ENCODE measurements at places on chromosomes 3 and 15.

- no peak for DNase-seq
Measured at GRCh38 chr3:157059181-157059580, 100.8 kb downstream of the CCNL1 start.

DNA sequence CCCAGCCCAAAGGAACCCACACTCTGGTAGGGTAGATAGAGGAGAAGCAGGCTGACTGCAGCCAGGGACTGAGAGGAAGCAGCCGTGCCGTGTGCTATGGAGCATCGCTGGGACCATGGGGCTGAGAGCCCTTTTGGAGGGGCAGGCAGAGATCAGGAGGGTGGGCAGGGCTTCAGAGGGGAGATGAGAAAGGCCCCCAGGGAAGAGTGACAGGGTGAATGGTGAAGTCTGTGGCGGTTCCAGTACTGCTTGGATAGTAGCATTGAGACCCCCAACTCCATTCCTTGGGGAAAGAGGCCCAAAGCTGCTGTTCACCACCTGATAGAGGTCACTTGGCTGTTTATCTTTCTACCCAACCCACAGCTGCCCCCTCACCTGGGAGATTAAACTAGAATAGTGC, 80.0 kb upstream of the MRPS22 start:
- no peak for DNase-seq

- no peak for DNase-seq
Measured at GRCh38 chr3:66413151-66413751, 87.6 kb downstream of the LRIG1 start.

GRCh38 chr3:196886144-196886543, 18.4 kb downstream of the SENP5 start:
- DNase-seq, result no peak

GRCh38 chr15:48103647-48104046, 17.1 kb upstream of the SLC24A5 start:
- no peak for DNase-seq

DNA sequence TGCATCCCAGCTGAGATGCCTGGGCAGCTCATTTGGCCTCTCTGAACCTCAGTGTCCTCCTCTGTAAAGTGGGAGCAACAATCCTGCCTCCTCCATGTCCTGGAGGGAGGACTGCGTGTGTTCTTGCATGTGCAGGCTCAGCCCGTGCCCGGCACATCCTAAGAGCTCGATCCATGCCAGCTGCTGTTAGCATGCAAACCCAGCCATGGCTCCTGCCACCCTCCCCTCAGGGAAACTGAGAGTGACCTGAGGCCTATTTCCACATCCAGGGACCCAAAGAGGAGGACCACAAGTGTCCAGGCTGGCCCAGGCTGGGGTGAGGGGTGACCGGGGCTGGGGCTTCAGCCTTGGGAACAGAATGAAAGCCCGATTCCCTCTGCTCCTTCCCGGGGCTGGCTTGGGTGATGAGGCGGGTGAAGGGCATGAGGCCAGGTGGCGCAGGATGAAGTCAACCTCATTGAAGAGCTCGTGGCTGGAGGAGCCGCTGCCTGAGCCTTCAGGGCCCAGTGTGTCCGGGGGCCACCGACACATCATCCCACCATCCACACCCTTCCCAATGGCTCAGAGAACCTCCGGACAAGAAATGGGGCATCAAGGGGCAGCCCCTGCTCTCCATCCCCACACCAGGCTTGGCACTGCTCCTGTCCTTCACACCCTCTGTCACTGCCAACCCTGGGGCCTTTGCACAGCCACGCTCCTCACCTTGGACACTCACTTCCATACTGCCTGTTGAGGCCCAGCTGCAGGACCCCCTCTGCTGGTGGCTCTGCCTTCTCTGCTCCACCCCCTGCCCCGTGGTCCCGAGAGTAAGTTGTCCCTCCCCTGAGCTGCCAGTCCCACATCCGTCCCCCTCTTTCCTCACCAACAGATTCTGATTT, 42.5 kb downstream of the ADAMTS7 start:
- DNase-seq, result no peak

- DNase-seq, result no peak
Measured at GRCh38 chr15:80242802-80243201, 9.2 kb downstream of the CTXND1 start.

- DNase-seq, result peak; percentile 43
Measured at GRCh38 chr3:169659820-169660674, 3.5 kb downstream of the MECOM start.

- DNase-seq, result no peak
Measured at GRCh38 chr15:78879517-78880241, 7.0 kb downstream of the MORF4L1 start.

GRCh38 chr15:67232591-67232990, 21.9 kb downstream of the AAGAB start:
- no peak for DNase-seq

- DNase-seq, result no peak
Measured at GRCh38 chr3:179301645-179302044, 21.2 kb upstream of the ZNF639 start.

- DNase-seq, result no peak
Measured at GRCh38 chr3:56823984-56824703, 22.4 kb upstream of the ARHGEF3 start.

DNA sequence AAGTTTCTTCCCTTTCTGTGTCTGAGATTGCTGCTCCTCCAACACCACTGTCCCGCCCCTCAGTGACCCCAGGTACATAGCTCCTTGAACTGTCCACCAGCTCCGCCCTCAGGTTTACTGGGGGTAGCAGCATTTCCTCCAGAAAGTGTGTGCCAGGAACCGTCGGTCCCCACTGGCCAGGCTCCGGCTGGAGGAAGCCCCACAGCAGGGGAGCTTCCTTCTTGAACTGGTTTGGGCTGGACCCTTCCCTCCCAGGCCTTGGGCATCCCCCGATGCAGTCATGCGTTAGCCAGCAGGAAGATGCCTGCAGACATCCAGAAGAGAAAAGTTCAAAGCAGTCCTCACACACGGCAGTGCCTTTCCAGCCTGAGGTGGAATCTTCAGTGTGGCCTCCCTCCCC, 19.7 kb downstream of the PAK6 start:
- no peak for DNase-seq

DNA sequence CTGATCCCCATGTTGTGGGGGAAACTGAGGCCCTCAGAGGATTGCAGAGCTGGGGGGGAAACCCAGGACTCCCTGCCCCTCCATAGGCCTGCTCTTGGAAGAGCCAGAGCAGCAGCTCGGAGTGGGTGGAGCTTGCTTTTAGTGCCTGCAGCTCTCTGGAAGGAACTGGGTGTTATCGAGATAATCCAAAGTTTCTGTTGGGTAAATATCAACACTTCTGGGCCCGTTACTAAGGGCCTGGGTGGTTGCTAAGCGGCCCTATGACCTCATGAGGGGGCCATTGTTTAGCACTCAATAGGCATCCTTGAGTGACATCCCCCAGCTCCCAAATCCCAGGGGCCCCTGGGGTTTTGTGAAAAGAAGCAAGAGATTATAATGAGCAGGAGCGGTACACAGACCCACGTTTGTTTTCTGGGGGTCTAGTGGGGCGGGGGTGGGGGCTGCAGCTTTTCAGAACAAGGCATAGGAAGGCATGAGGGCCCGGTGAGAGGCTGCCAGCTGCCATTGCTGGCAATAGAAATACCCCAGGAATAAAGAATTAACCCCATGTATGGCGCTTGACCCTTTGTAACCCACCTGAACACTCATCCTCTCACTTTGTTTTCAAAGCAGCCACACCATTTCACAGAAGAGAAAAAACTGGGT, 48.3 kb upstream of the ATP2B2 start:
- DNase-seq, result no peak

DNA sequence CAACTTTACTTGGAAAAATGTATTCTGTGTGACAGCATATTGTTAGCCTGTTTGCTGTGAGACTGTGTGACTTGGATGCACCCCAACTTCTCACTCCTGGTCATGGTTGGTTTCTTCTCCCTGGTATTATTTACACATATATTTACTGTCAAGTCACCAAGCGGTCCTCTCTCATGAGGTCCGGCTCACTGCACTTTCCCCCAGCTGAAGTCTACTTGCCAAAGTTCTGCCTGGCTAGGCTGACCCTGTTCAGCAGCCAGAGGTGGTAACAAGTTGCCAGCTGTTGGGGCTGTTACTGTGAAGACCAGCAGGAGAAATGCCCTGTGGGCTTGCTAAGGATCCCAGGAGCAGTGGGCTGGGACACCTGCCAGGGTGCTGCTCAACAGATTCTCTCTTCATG, 337.5 kb downstream of the MFSD1 start:
- DNase-seq, result no peak

- no peak for DNase-seq
Measured at GRCh38 chr3:50637011-50637410, 20.1 kb downstream of the MAPKAPK3 start.

- DNase-seq, result no peak
Measured at GRCh38 chr15:57537072-57537471, 54.6 kb upstream of the MYZAP start.

GRCh38 chr3:24963762-24964625, 464.1 kb upstream of the RARB start:
- no peak for DNase-seq

DNA sequence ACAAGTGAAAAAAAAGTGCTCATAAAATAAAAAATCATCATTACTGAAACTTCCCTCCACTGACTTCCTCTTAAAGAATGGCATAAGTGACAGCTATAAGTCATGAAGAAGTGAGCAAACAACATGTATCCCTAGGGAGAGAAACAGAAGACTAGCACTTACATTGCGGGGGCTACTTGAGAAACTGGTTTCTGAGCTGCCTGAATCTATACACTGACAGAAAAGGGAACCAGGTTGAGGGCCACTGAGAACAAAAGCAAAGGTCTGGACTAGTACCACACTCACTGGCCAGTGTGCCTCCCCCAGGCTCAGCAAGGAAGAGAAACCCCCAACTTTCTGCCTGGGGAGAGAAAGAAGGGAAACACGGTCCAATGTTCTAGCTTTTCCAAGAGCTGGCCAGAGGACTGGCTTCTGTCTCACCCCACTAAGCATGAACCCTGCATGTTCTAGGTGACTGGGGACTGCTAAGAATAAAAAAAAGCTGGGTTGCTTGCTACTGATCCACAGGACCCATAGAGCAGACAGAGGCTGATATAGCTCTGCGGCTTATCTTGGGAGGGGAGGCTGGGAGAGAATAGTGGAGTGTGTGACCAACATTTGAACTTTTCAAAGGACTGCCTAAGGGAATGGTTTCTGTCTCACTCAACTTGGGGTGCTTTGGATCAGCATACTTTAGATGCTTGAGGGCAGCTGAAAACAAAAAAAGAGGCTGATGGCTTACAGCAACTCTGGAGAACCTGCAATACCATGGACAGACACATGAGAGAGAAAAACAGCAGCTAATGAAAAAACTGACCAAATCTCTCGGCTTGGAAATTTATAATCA, 8.1 kb downstream of the RAD18 start:
- no peak for DNase-seq

DNA sequence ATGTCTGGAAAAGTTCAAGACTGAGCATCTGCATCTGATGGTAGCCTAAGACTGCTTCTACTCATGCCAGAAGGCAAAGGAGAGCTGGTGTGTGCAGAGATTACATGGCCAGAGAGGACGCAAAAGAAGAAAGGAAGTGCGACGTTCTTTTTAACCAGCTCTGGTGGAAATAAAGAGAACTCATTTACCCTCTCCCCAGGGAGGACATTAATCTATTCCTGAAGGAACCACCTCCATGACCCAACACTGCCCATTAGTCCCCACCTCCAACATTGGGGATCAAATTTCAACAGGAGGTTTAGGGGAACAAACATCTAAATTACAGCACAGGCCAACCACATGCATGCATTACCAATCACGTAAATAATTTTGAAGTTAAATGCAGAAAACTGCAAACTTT, 1.5 kb upstream of the NCK1 start:
- DNase-seq, result no peak

DNA sequence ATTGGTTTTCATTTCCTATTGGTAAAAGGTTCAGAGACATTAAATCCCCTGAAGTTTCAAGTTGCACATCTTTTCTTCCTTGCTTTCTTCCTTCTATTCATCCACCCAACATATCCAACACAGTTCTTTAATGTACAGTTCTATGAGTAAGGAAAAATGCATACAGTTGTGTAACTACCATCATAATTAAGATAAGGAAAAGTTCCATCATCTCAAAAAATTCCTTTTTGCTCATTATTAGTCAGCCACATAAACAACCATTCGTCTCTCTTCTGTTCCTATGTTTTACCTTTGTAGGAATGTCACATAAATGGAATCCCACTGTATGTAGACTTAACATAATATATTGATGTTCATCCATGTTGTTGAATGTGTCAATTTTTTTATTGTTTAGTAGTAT, 211.1 kb upstream of the ADAMTS9 start:
- DNase-seq, result no peak

DNA sequence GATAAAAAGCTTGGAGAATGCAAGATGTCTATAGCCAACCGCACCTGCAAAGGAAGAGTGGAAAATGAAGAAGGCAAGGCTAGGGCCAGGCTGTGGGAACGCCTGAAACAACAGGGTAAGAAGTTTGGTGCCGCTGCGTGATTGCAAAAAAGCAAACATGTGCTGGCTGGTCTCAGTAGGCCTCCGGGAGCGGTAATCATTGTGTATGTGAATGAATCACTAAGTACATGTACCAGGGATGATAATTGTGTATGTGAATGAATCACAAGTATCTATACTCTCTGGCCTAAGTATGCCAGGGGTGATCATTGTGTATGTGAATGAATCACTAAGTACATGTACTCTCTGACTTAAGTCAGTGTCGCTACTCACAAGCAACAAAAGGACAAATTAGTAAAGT, 40.3 kb upstream of the PARL start:
- no peak for DNase-seq

DNA sequence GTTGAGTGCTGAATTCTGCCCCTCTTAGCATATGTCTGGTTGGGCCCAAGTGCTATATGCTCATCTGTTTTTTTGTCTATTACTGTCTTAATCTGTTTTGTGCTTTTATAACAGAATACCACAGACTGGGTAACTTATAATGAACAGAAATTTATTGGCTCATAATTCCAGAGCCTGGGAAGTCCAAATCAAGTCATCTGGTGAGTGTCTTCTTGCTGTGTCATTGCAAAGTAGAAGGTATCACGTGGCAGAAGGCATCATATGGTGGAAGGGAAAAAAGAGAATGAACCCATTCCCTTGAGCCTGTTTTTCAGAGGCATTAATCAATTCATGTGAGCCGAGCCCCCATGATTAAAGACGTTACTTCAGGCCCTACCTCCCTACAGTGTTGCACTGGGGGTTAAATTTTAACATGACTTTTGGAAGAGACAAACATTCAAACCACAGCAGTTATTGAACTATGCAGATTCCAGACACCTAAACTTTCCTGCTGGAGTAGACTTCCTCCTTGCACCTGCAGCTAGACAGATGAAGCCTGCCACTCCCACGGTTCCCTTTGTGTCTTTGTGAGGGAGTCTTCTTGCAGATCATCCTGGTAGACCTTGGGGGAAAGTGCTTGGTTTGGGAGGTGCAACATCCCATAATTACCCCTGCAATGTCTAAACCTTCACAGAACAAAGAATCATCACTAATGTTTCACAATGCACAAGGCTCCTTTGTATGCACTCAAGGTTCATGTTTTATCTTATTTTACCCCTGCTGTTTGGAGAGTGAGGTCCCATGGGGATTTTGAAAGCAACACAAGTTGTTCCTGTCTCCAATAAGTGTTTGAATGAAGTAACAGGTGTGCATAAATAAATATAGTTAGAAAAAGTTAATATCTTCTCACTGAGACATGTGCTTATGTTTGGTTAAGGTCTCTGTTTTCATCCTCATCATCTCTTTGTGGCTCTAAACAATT, 64.7 kb upstream of the XCR1 start:
- DNase-seq, result no peak

- DNase-seq, result no peak
Measured at GRCh38 chr3:125211523-125212090, 941 bp downstream of the SLC12A8 start.

All from left renal cortex interstitium (tissue), 4 donors.